ENCODE measurements at places on chromosomes 1 and 21.

DNA sequence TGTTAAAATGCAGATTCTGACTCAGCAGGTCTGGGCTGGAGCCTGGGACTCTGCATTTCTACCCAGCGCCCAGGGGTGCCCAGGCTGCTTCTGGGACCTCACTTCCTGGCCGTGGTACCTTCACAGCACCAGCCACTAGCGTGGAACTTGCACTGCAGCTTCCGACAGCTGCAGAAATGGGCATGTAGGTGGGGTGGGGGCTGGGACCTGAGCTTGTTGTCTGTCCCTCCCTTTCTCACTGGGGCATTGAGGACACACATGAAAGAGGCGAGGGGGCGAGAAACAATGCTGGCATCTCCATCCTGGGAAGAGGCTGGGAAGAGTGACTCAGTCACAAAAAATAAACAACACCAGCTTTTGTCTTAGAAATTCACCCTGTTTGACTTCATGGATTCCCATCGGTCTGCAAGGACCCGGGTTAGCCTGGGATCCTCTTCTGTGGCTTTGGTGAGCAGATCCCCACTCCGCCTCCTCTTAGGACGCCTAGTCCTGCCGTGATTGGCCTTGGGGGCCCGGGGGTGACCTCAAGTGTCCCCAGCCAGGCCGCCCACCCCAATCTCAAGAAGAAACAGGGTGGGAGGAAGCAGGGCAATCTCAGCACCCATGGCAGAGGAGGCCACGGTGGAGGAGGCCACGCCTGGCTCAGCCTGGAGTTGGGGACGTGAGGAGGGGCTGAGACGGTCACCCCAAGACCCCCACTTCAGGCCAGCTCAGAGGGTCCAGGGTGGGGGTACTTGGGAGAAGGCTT, 29.9 kb upstream of the POFUT2 start:
- no peak for DNase-seq

DNA sequence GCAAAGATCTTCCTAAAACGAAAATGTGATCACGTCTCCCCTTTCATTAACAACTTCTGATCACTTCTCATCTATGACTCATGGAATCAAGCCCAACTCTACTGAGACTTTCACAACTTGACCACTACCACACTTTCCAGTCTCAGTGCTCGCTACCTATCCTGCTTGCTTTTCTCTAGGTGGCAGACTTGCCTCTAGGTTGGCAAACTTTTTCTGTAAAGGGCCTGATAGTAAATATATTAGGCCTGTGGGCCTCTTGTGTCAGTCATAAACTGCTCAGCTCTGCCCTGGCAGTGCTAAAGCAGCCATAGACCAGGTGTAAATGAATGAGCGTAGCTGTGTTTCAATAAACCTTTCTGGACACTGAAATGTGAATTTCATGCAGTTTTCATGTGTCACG, 21.5 kb upstream of the HMGB4 start:
- no peak for DNase-seq

DNA sequence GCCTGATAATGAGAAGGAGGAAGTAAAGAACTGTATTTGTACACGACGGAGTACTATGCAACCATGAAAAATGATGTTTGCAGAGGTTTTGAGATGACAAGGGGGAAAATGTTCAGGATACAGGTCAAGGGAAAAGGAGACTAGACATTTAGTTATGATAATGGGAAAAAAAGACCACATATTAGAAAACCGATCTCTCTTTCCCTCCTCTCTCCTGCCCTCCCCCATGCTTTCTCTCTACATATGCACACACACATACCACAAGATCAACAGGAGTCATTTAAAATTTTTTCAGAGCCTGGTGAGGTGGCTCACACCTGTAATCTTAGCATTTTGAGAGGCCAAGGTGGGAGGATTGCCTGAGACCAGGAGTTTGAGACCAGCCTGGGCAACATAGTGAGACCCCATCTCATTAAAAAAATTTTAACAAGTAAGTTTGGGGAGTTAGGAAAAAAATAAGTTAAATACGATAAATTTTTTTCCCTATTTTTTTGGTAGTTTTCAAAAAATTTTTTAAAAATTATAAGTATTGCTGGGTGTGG, 44.5 kb downstream of the ECE1 start:
- no peak for DNase-seq

- DNase-seq: no peak
Observed at GRCh38 chr1:16882986-16883385, 12.8 kb upstream of the RNU1-2 start.

GRCh38 chr21:27209546-27209945, 242.7 kb upstream of the ADAMTS5 start:
- DNase-seq: no peak

- no peak for DNase-seq
Observed at GRCh38 chr1:26627954-26628353, 67.9 kb upstream of the ARID1A start.

DNA sequence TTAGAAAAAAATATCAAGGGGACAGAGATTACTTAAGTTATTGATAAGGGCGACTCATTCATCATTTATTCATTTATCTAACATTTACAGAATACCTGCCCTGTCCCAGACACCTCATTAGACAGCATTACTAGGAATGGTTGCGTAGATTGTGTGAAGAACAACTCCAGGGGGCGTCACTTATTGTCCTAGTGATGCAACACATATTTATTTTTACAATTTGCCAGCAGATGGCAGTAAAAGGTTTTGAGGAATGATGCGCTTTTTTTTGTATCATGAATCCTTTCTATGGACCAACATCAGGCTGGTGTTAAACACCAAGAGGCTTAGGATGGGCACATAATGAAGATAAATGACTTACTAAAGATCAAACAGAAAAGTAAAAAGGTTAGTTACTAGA, 5.5 kb downstream of the NCAM2 start:
- DNase-seq: no peak

DNA sequence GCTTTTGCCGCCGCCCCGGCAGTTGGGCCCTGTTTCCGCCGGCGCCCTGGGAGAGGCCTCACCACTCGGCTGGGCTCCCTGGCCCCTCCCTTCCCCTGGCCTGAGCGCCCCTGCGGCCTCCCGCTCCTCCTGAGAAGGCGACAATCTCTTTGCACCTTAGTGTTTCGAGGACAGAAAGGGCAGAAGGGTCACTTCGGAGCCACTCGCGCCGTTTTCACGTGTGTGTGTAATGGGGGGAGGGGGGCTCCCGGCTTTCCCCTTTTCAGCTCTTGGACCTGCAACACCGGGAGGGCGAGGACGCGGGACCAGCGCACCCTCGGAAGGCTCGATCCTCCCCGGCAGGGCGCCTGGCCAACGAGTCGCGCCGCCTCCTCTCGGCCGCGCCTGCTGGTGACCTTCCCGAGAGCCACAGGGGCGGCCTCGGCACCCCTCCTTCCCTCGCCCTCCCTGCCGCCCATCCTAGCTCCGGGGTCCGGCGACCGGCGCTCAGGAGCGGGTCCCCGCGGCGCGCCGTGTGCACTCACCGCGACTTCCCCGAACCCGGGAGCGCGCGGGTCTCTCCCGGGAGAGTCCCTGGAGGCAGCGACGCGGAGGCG, 432 bp upstream of the SIM2 start:
- DNase-seq: no peak

- DNase-seq: no peak
Observed at GRCh38 chr1:218692808-218693207, 347.7 kb downstream of the TGFB2 start.

GRCh38 chr1:205291596-205291995, 29.9 kb downstream of the NUAK2 start:
- no peak for DNase-seq

- DNase-seq: no peak
Observed at GRCh38 chr1:82323144-82323841, 522.6 kb downstream of the ADGRL2 start.

GRCh38 chr1:58515794-58516401, 30.6 kb downstream of the OMA1 start:
- peak; percentile 65 for DNase-seq

GRCh38 chr1:211257826-211258225, 1.3 kb upstream of the RCOR3 start:
- no peak for DNase-seq

DNA sequence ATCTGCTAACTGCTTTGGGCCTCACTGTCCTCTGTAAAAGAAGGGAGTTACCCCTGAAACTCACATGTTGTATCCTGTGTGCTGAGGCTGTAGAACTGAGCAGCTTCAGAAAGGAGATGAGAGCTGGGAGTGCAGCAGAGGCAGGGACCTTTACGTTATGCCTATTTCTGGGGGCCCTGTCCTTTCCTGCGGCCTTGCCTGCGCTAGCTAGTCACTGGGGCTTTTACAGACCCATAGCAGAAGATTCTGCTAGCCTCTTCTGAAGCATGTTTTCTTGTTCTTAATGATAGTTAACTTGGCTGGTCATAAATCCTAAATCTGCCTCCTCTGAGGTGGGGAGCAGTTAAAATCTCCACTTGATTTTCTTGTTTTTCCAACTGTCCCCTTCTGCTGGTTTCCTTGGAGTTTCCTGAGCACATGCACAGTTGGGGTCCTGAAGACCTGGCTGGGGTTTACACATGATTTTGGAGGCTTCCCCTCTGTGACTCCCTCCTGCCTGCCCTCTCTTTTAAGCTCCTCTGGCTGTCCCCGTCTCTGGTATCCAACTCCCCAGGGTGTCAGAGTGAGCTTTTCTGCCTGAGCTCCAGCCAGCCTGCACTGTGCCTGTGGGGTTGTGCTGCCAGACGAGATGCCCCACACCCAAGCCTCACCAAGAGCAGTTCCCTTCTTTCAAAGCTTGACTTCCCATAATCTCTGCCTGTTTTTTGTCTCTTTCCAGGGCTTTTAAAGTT, 76.6 kb downstream of the NOS1AP start:
- DNase-seq: no peak

DNA sequence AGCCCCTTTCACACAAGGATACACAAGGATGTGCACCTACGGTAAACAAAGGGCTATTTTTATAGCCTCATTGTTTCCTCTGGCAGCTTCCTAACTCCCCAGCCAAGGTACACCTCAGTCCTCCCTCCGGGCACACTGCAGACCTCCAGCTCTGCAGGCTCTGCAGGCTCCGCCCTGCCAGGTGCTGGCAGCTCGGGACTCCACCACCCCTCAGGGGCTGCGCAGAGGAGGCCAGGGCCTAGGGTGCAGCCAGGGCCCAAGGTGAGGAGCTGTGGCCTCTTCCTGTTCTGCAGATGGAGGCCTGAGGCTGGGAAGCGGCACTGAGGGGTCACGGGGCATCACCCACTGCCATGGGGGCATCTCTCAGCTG, 19.8 kb upstream of the CLSTN1 start:
- no peak for DNase-seq

DNA sequence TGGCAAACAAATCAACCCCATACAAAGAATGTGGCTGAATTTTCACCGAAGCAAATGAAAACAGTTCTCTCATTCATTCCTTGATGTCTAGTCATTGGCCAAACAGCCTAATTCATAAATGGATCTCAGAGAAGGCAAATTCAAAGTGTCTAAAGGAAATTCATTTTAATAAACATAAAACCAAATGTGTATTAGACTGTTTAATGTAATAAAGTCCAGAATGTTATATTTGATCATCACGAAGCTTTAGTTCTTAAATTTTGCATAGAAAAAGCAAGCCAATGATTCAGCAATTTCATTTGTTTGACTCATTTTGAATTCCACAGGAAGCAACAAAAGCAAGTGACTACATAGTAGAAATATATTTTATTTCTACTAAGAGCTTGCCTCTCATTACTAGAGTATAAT, 379.2 kb upstream of the ADAMTS5 start:
- peak; percentile 22 for DNase-seq

DNA sequence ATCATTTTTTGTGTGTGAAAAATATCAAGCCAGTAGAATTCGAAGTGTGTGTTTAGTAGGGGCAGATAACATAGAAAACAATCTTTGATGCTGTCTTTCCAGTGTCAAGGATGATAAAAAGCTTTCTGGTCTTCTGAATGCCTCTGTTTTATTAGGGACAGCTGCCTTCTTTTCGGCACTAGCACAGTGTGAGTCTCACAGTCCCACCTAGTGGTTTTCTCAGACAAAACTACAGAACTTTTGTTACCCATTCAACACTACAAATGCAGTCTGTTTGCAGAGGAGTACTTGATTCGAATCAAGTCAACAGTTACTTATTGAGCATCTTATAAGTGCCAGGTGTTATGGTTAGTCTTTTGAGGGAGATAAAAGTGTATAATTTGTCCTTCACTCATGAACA, 30.6 kb upstream of the MCOLN3 start:
- peak; percentile 36 for DNase-seq

DNA sequence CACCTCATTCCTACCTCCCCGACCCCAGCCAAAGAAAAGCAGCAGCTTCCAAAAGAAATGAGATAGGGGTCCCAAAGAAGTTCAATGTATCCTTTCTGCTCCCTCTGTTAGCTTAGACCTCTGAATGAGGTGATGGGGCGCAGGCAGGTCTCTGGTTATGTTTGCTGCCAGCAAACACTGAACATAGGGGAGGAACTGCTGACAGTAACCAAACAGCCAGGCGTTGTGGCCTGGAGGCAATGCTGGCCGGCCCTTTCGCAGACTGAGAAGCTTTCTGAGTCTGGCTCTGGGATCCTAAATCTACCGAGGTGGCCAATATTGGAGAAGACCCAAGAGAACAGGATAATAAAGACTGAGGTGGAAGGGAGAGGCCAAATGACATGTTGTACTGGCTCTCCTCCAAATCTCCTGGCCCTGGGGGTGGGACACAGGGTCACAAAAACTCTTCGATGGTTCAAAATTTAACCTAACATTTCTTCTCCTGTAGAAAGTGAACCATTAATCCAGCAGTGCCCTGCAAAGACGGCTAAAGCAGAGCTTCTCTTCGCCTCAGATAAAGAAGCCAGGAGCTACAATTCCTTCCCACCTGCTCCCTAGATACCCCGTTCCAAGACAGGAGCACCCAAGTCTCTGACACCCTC, 19.6 kb downstream of the SSR2 start:
- no peak for DNase-seq

All from stromal cell of bone marrow (primary cell).